ENCODE measurements at places on chromosomes 12 and 14. TPM values are rescaled to one million over a fixed set of nuclear protein-coding genes. Genes with fewer than 3 reads are reported as not detected.

DNA sequence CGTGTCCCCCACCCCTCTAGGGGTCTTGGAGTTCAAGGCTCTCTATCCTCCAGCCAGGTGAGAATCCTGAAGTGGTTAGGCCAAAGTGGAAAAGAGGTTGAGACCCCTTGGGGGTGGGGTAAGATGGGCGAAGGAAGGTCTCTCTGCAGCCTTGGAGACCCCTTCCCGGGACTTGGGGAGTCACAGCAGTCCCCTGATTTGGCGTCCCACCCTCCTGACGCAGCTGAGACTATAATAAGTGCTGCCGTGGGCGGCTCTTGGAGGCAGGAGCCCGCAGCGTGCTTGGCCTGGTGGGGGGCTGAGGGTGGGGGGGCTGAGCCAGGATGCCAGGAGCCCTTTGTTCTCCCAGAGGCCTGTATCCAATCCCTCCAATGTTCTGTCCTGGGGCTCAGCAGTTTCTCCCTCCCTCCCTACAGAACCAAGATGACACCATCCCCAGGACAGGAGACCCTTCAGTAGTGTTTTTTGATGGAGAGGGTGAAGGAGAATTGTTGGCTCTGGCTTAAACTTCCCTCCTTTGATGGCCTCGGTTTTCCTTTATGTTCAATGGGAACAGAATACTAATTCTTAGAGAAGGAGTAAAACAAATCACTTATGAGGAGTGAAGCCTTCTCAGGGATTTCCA, 1.5 kb upstream of the AGAP2 start:
- H3K4me3 ChIP-seq: no peak overlapping the region
- H3K4me1 ChIP-seq: peaks cover 45% of the 10 kb centered on the region
- H3K27ac ChIP-seq: no peak overlapping the region
- H3K27me3 ChIP-seq: peaks cover 43% of the 10 kb centered on the region

The TC2N gene
- total RNA-seq: 12.1 TPM

- H3K36me3 ChIP-seq: no peaks in the 10 kb centered on the region
- no peak overlapping the region for H3K27ac ChIP-seq
- DNase-seq: no peak
- H3K4me3 ChIP-seq: no peak overlapping the region
- H3K27me3 ChIP-seq: no peaks in the 10 kb centered on the region
- no peaks in the 10 kb centered on the region for H3K4me1 ChIP-seq
Observed at GRCh38 chr12:58097741-58098140, 156.4 kb downstream of the ATP23 start.

- peaks cover 43% of the 10 kb centered on the region for H3K4me1 ChIP-seq
- H3K27me3 ChIP-seq: no peaks in the 10 kb centered on the region
- peak; percentile 88 for DNase-seq
- peaks cover 7% of the 10 kb centered on the region for H3K36me3 ChIP-seq
- H3K4me3 ChIP-seq: peak within 1 kb of the TSS; percentile 77
- peak within 1 kb of the TSS; percentile 85 for H3K27ac ChIP-seq
Observed at GRCh38 chr14:88554457-88555286, at the start of gene PTPN21. Gene PTPN21 (minus strand): TSS chr14:88555007. CDS start chr14:88550417, 4,590 bp downstream.

Measured in sigmoid colon (tissue), 7 donors.